GM04503 (cell line): ENCODE measurements at places on chromosomes 7 and 10.

GRCh38 chr10:48655411-48656240, 29.0 kb upstream of the WDFY4 start:
- DNase-seq: no peak

DNA sequence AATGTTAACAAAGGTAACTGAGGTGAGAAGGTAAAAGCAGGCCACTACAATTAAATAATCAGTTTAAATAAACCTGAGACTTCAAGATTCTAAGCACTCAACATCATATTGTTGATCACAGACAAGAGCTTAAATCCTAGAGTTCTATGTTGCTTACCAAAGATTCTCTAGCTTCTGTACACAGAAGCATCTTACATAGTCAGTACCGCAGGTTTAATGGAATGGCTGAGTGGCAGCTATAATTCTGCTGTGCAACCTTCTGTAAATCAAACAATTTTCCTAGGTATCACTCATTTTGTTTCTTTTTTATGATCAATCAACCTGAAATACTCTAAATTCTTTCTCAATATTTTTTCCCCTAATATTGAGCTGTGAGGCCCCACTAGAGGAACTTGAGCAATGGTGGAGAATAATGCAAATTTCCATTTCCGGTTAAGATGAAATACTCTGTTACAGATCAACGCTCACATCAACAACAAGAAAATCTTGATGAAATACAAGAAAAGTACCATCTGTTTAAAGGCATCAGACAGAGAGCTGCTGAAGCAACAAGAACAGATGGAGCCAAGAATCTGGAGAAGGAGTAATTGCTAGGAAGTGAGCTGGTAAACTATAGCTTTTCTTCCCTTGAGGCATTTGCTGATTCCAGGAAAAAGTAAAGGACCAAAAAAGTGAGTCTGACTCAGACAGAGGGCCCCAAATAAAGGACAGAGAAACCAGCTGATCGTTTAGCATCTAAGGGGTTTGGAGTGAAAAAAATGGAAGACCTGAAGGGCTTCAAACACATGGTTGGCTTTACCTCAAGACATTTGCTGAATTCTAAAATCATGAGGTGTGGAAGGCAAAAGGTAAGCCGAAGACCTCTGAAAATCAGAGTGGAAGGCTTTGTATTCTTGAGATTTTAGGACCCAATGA, 22.6 kb downstream of the PNPLA8 start:
- DNase-seq: peak; percentile 10

DNA sequence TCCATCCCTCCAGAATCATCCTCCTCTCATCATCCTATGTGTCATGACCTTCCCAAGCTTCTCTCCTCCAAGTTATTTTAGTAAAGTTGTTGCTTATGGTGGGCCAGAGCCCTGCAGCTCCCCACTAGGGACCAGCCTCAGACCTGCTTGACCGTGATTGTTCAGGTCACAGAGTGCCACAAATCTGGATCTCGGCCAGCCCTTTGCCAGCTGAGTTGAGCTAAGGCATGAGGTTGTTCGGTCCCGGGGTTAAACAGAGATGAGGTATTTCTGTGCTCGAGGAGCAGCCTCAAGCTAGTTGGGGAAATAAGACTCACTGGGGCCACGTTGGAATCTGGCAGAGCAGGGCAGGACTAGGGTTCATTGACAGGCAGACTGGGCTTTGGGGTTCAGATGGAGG, 66.3 kb upstream of the PPIF start:
- DNase-seq: no peak

DNA sequence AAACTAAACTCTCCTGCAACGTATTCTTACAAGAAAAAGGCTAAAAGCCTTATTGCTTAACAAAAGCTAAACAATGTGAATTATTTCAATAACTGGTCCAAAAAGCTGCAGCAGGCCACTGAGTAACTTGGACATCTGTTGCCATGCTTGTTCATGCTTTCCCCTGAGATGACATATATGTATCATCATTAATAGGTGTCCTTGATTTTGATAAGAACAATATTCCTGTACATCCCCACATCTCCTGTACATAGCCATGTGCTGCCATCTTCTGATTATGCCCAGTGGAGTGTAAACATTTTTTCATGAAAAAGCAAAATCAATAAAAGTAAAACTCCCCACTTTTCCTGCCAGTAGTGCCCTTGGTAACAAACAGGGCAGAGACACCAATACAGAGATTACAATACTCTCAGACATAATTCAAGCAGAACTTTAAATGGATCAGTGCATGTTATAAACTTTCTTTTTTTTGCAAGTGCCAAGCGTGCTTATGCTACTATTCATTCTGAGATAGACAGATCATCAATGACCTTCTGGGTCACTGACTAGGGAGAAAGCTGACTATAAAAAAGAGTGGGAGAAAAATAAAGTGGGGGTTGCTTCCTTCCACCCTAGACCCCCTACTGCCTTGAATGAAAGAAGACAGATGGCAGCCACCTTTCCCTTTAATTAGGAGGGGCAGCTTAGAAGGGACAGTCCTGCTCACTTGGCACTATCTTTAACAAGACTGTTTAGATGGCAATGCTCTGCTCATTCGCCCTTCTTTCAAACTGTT, 205.5 kb upstream of the KLF14 start:
- DNase-seq: no peak

GRCh38 chr10:132539431-132539839, 1.8 kb downstream of the INPP5A start:
- no peak for DNase-seq

GRCh38 chr7:47806701-47807103, 141.6 kb downstream of the PKD1L1 start:
- DNase-seq: no peak

DNA sequence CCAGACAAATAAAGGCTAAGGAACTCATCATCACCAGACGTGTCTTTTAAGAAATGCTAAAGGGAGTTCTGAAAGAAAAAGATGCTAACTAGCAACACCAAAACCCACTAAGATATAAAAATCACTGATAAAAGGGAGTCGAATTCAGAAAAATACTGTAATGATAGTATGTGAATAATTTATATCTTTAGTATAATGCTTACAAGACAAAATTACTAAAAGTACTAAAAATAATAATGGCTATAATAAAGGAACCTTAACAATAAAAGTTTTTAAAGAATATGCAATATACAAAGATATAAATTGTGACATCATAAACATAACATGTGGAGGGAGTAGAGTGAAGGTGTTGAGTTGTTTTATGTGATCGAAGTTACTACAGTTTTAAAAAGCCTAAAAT, 28.3 kb downstream of the HPSE2 start:
- no peak for DNase-seq

DNA sequence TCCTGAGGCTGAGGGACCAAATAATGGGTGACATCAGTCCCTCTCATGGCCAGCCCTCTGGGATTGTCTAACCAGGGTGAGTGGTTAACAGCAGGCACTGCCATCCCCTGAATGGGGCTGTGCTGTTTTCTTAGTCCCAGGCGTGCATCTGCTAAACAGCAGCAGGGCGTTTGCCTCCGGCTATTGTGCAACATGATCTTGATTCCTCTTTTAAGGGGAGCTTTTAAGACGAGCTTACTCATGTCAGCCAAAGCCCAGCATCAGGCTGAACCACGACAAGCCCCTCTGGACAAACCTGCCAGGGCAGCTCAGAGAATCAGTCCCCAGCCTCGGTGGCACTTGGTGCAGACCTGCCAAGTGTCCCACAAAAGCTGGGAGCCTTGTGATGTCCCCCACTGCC, 16.2 kb upstream of the IGFBP3 start:
- DNase-seq: no peak

DNA sequence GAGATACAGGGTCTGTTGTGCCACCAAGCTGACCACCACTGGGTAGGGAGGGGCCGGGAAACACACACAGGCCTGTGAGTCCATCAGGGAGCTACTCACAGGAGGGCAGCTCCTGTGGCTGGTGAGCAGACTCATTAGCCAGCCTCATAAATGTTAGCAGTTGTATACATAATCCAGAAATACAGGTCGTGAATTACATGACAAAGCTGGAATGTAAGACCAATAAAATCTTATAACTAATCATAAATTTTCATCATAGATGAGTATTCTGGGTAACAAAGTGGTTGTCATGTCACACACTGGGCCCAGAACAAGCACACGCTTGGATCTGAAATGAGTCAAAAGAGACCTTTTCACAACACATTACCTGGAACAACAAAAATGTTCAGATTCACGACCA, 642.6 kb upstream of the AUTS2 start:
- DNase-seq: peak; percentile 43

GRCh38 chr10:123259791-123260190, 105.6 kb downstream of the BUB3 start:
- DNase-seq: no peak

DNA sequence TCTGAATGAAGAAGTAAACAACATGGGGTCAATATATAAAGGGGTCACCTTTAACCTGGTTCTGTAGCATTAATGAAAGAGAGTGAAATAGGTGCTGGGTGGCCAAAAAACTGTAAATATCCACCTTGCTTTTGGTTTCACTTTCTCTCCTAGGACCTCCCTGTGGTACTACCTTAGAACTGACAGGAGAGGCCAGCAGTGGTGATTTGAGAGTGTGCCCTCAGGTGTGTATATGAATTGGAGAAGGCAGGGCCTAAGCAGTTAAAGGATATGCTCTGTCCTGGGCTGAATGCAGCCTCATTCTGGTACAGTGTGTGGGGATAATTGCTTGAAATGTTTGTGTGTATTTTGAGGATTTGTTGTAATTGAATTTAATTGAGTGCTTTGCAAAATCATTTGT, 62.0 kb downstream of the BBS9 start:
- no peak for DNase-seq

DNA sequence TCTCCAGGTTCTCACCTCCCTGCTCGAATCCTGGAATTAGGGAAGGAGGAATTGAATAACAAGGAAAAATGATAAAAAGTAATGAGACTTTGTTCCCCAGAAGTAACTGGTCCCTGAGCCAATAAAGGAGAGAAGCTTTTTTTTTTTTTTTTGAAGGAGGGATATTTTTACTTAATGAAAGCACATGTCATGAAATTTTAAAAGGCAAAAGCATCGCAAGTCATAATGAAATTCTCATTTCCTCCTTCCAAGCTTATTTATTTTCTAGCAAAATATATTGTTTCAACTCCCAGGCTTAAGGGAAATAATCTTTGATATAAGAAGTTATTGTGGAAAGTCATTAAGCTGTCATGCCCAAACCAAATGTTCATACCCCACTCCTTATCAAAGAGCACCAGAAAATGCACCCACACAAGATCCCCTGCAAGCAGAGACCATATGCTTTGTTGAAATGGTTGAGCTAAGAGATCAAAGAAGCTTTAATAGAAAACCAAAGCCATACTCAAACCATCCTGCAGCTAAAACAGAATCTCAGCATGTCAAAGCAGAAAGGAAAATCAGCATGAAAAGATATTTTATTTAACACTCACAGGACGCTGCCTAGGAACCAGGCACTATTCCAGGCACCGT, 16.7 kb upstream of the ABCC2 start:
- no peak for DNase-seq

- no peak for DNase-seq
Observed at GRCh38 chr10:15141136-15142054, 27.1 kb downstream of the NMT2 start.
